ENCODE measurements at places on chromosomes 3 and 15. TPM values are rescaled to one million over a fixed set of nuclear protein-coding genes. Genes with fewer than 3 reads are reported as not detected.

The IL17RE gene
- 1.2 TPM for total RNA-seq

The TTC23 gene
- 2.0 TPM for total RNA-seq

The PCLAF gene
- 84.4 TPM for total RNA-seq

The C3orf52 gene
- 2.8 TPM for total RNA-seq

The TEX55 gene
- total RNA-seq: not detected

DNA sequence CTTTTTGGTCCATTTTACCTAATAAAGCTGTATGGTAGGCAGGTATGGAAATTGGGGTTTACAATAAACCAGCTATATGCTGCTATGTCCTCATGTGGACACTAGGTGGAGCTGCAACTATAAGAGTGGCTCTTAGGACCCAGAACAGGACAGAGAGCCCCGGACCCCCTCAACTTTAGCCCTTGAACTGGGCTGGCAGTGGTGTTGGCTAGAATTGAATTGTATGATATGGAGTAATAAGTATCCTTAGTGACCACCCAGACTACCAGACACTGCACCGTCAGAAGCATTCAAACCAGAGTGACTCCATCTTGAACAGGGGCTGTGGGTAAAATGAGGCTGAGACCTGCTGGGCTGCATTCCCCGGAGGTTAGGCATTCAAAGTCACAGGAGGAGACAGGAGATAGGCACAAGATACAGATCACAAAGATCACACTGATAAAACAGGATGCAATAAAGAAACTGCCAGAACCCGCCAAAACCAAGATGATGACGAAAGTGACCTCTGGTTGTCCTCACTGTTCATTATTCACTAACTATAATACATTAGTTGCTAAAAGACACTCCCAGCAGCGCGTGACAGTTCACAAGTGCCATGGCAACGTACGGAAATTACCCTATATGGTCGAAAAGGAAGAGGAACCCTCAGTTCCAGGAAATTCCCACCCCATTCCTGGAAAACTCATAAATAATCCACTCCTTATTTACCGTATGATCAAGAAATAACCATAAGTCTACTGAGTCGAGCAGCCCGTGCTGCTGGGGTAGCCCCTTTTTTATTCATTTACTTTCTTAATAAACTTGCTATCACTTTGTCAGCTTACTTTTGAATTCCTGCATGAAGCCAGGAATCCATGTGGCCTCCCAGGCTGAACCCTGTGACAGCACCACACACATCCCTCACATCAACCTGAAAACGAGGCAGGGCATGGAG lies 68.7 kb upstream of the BLM start:
- no peaks in the 10 kb centered on the region for H3K27me3 ChIP-seq
- peaks cover 27% of the 10 kb centered on the region for H3K4me1 ChIP-seq
- no peaks in the 10 kb centered on the region for H3K36me3 ChIP-seq

- H3K27me3 ChIP-seq: no peaks in the 10 kb centered on the region
- DNase-seq: no peak
- no peaks in the 10 kb centered on the region for H3K4me1 ChIP-seq
- H3K27ac ChIP-seq: no peak overlapping the region
- H3K4me3 ChIP-seq: no peak overlapping the region
- H3K36me3 ChIP-seq: no peaks in the 10 kb centered on the region
Observed at GRCh38 chr3:25433868-25434267, 5.8 kb downstream of the RARB start.

- H3K4me3 ChIP-seq: peak overlapping the region; percentile 19
- peaks cover 7% of the 10 kb centered on the region for H3K36me3 ChIP-seq
- peaks cover 73% of the 10 kb centered on the region for H3K4me1 ChIP-seq
- DNase-seq: peak; percentile 80
- no peaks in the 10 kb centered on the region for H3K27me3 ChIP-seq
Observed at GRCh38 chr3:33047842-33048834, 48.8 kb downstream of the GLB1 start.

- H3K27ac ChIP-seq: no peak overlapping the region
- peaks cover 19% of the 10 kb centered on the region for H3K4me1 ChIP-seq
- H3K36me3 ChIP-seq: no peaks in the 10 kb centered on the region
- H3K27me3 ChIP-seq: no peaks in the 10 kb centered on the region
- DNase-seq: no peak
Observed at GRCh38 chr3:32564195-32564594, 6.5 kb downstream of the DYNC1LI1 start.

- no peaks in the 10 kb centered on the region for H3K27me3 ChIP-seq
- DNase-seq: no peak
- H3K4me1 ChIP-seq: no peaks in the 10 kb centered on the region
- no peak overlapping the region for H3K4me3 ChIP-seq
Observed at GRCh38 chr3:17901893-17902292, 159.5 kb upstream of the TBC1D5 start.

- no peaks in the 10 kb centered on the region for H3K27me3 ChIP-seq
- H3K36me3 ChIP-seq: no peaks in the 10 kb centered on the region
- DNase-seq: no peak
- H3K4me3 ChIP-seq: no peak overlapping the region
Observed at GRCh38 chr3:118544458-118544857, 490.2 kb downstream of the IGSF11 start.

All from CD8-positive, alpha-beta memory T cell (primary cell).